ENCODE measurements at places on chromosomes 3 and 15.
A peak's percentile ranks its signal among the peaks of the same experiment; 100 is the strongest.

DNA sequence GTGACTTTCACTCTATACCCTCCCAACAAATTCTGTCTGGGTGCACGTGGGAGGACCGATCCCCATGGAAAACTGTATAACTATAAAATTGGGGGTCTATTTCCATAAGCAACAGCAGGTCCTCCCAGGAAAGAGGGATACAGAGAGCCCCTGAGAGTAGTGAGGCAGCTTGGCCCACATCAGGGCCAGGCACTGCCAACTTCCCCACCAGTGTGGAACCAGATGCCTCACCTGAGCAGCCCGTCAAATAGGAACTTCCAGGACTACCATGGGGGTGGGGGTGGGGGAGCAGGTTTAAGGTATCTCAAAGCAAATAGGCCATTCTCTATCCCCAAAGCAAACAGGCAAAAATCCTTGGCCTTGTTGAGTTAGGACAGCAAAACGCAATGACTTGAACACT is 33.3 kb upstream of the DUSP7 start:
- DNase-seq, result no peak

DNA sequence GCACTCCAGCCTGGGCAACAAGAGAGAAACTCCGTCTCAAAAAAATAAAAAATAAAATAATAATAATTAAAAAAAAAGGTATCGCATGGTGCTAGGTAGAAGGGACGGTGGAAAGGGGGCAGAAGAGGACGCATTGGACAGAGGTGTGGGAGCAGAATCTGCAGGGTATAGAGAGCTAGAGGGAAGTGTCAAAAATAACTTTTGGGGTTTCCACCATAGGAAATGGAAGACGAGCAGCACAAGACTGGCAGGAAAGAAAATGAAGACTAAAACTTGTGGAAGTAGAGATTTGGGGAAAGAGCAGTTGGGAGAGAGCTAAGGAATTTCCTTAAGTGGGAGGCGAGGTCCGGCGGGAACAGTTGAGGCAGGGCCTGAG is 585 bp upstream of the MKRN2 start:
- peak; percentile 22 for DNase-seq

- peak; percentile 54 for DNase-seq
These were observed 87.6 kb downstream of the FOXP1 start for GRCh38 chr3:71495708-71496472.

GRCh38 chr15:60553163-60553562 is 74.2 kb upstream of the ICE2 start:
- no peak for DNase-seq

DNA sequence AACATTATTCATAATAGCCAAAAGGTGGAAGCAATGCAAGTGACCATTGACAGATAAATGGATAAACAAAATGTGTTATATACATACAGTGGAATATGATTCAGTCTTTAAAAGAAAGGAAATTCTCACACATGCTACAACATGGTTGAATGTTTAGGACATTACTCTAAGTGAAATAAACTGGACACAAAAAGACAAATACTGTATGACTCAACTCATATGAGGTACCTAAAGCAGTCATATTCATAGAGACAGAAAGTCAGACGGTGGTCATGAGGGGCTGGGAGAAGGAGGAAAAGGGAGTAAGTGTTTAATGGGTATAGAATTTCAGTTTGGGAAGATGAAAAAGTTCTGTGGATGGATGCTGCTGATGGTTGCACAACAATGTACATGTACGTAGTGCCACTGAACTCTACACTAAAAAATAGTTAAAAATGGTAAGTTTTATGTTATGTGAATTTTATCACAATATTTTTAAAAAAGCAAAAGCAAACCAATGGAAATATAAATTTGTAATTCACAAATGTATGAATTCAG is 5.3 kb downstream of the TXNRD3 start:
- DNase-seq, result no peak

DNA sequence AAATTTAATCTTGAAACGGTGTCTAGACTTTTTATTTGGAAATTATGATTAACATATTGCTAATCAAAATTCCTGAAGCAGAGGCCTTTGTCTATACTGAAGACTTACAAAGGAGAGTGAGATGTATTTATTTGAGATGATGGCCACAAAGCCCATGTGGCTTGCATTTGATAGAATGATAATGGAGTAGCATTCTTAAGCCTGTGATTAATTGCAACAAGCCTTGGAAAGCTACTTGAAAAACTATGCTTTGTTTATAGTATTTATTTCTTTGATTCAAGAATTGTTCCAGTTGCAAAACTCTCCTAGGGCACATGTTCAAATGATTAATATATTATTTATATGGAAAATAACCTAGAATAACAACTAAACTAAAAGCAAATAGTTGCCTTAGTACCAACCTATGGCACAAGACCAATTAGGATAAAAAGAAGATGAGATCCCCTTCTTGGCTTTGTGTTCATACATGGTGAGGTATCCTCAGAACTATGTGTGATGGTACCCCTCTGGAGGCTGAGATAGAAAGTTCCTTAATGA is 244.1 kb upstream of the TBL1XR1 start:
- DNase-seq, result no peak

- no peak for DNase-seq
These were observed 3.7 kb upstream of the PRKAR2A start for GRCh38 chr3:48851407-48851806.

- no peak for DNase-seq
These were observed 312.3 kb upstream of the ICE2 start for GRCh38 chr15:60791216-60791615.

DNA sequence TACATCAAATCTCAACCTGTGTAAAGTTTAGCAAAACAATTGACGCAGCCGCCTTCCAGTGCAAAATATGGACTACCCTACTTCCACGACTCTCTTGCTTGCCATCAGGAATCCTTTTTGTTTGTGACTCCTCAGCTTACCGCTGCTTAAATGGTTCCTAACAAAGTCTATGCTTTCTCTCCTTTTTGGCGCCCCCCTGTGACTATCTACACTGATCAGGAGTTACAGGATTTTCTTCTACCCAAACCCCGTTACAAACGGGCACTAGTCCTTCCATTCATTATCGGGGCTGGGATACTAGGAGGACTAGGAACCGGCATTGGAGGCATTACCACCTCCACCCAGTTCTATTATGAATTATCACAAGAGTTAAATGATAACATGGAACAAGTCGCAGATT is 184.0 kb downstream of the IGSF11 start:
- no peak for DNase-seq

DNA sequence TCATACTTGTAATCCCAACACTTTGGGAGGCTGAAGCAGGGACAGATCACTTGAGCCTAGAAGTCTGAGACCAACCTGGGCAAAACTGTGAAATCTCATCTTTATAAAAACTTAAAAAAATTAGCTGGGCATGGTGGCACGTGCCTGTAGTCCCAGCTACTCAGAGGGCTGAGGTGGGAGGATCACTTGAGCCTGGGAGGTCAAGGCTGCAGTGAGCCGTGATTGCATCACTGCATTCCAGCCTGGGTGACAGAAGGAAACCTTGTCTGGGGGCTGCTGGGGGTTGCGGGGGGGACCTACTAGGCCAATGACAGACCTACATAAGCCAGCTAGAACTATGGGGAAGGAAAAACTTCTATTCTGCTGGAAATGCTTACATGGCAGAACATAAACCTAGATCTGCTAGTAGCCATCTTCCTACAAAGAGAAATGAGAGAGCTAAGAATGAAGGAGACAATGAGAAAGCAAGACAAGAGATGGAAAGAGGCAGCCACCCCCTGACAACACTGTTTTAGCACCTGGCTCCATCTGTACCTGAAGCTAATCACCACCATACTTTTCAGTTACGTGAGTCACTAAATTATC is 23.9 kb downstream of the FOXP1 start:
- DNase-seq, result no peak

DNA sequence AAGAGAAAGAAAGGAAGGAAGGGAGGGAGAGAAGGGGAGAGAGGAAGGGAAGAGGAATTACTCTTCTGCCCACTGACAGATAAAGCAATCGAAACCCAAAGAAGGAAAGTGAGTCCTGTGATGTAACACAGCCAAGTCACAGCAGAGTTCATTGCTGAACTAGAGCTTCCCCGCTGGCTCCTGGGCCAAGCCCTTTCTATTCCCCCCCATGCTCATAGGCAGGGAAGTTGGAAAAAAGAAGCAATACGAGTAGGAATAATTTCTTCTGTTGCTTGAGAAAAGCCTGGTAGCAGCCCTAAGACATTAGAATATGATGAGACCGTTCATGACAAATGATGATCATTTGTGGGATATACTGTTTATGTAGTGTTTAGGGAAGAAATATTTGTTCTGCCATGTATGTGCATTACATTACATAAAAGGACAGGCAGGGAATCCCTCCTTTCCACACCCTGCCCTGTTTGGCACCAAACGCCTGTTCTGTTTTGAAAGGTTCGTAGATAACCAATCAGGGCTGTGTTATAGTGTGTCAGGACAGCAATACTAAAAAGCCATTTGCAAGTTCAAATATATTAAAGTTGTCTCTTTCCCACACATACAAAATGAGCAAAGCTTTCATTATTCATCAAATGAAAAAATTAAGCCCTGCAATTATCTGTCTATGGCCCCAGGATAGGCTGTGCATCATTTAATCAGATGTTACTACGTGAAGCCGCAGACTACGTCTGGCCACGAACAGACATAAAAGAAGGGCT is 111.0 kb upstream of the TRPM1 start:
- no peak for DNase-seq

DNA sequence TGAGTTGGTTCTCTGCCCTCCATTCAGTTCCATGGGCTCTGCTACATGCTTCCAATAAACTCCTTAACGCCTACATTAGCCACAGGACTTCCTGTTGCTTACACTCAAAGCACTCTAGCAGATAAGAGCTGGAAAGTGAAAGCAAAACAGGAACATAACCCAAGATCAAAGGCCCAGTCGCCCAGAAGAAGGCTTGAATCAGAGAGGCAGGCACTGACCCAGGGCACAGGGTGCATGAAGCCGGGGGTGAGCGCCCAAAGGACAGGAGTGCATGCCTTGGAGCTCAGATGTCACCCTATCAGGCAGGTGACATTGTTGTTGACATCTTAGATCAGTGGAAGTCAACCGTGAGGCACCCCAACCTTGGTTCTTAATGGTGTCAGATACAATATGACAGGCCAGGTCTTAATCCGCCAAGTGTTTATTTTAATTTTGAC is 235.1 kb downstream of the UACA start:
- peak; percentile 82 for DNase-seq

GRCh38 chr15:36682101-36682500 is 102.7 kb downstream of the CDIN1 start:
- no peak for DNase-seq

GRCh38 chr15:66440501-66440900 is 53.8 kb downstream of the MAP2K1 start:
- DNase-seq, result no peak

DNA sequence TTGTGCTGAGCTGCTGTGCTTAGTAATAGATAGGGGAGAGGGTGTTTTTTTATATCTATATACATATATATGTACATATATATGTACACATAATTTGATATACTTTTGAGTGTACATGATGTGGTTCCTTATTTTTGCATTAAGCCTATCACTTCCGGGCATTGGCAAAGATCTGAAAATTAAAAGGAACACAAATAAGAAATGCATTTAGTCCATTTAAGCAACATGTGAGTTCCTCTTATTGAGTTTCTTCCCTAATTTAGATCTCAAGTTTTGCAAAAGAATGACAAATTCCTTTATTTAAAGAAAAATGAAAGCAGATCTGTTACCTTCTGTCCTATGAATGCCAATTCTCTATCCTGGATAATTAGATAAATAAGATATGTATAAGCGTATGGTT is 435.1 kb downstream of the LPP start:
- DNase-seq, result peak; percentile 7

DNA sequence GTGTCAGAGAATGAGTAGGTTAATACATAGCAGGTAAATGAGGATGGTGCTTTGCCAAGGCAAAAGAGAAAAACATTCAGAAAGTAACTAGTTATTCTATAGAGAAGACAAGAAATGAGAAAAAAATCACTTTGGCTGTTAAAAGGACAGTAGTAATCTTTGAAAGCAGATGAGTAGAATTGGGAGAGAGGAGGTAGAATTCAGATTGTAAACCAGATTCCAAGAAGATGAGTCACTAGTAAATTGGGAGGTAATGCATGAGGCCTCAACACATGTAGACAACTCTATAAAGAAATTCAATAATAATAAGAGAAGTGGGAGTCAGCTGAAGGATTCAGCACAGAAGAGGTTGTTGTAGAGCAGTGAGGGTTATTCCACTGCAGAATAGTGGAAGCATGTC is 81.4 kb downstream of the MBNL1 start:
- no peak for DNase-seq

- DNase-seq, result no peak
These were observed 29.3 kb downstream of the KNL1 start for GRCh38 chr15:40623361-40623760.

DNA sequence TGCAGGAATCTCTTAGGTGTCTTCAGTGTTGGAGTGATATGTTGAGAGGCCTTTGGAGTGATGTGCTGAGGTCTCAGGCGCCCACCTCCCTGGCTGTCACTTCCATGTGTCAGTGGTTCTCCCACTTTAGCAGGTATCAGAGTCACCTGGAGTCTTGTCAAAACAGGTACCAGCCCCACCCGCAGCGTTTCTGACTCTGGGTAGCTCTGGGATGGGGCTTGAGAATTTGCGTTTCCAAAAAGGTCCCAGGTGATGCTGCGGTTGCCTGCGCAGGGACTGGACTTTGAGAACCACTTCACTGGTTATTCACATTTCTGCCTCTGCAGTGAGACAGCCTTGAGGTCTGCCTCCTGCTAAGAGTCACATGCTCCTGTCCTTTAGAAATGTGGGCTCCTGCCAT is 15.5 kb downstream of the UMPS start:
- DNase-seq, result no peak

- no peak for DNase-seq
These were observed 834.5 kb upstream of the NECTIN3 start for GRCh38 chr3:110236976-110237610.

DNA sequence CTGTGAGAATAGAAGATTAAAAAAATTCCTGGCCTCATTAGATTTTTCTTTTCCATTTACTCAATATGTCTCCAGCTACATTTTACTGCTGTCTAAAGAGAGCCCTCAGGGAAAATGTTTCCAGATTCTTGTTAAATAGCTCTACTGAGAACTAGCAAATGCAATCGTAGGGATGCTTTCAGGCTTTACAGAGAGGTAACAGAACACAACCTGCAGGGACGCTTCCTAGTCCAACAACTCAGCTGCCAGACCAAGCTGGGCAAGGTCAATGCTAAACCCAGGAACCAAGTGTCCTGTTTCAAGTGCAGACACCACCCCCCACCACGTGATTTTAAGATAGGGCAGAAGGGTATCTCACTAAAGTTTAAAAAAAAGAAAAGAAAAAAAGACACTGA is 25.2 kb downstream of the ARHGEF3 start:
- no peak for DNase-seq

DNA sequence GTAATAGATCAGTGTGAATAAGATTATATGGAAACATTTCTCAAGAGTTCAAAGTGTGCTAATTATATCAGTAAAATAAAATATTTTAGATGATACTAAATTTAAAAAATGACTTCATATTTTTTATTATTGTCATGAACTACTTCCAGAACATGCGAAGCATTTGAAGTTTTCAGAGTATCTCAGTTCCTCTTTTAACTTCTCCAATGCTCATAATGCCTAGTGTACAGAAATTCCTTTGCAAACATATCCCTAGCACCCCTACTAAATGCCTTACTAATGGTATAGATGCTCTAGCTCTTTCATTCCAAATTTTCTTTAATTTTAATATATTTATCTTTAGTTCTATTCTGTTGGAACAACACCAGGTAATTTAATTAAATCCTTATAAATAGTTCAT is 580.4 kb downstream of the CADM2 start:
- no peak for DNase-seq

GRCh38 chr15:61856295-61856694 is 204.0 kb downstream of the VPS13C start:
- DNase-seq, result peak; percentile 26

GRCh38 chr3:185943760-185944106 is 5.9 kb upstream of the TRA2B start:
- no peak for DNase-seq

All from CD4-positive, alpha-beta T cell treated with Interleukin-17A for 1 hour (primary cell).